ENCODE measurements at places on chromosomes 4 and X.

DNA sequence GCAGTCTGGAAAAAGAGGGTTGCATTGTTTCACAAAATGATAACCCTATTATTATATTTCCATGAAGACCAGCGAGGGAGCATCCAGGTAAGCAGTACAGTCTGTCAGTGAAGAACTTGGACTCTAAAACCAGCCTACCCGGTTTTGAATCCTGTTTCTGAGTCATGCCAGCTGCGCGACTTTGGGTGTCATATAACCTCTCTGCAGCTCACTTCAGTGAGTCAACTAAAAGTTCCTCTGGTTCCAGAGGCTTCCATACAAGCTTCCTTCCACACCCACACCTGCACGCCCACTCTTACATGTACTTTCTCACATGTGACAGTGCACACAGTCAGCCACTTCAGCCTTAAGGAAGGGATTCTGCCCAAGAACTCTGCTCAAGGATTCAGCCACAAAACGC, 49.8 kb upstream of the PRPS2 start:
- DNase-seq = no peak

- DNase-seq = peak; percentile 57
These were observed 169.4 kb upstream of the NAP1L5 start for GRCh38 chr4:88866862-88867550.

DNA sequence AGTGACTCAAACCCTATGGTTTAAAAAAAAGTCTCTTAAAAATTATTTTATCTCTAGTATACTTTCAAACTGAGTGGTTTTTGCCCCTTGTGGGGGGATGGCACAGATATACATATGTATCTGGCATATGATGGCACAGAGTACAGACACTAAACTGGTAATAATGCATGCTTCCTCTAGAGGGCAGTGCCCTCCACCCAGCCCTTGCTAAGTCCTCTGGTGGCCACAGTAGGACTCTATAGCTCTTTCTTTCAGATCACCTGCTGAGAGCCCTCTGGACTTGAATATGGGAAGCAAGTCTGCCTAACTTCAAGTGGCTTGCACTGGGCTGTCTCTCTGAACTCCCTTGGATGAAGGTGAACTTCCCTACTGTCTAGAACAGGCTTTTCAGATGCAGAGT, 66.3 kb downstream of the TSPAN7 start:
- peak; percentile 2 for DNase-seq

DNA sequence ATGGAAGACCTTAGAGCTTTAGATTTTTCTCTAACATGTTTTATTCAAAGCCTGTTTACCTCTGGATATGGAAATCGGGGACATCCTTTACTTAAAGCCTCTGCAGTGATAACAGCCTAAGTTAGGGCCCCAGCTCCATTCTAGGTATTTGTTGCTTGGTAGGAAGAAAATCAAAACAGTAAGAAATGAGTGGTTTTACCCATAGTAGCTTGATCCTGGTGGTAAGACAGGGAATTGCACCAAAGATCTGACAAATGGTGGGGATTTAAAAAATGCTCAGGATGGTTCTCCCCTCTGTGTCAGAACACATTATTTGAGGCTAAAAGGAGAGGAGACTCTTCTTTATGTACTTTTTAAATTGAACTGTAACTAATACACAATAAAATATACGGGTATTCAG, 52.4 kb downstream of the AFF2 start:
- no peak for DNase-seq

GRCh38 chrX:7638078-7638710, 204.8 kb upstream of the VCX start:
- no peak for DNase-seq

DNA sequence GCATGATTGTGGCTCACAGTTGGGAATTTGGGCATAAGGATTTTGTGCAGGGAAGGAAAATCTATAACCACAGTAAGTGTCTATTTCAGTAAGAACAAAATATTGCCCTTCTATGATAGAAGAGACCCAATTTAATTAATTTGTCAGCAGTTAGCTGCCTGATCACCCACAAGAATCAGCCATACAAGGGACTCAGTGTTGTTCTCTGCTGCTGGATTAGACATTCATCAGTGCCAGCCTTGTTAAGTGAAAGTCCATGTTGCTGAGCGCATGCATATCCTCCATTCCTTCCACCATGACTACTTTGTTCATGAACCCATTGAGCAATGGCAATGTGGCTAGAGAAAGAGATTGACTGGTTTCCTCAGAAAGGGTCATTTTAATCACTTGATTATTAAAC, 125.3 kb upstream of the PDHA2 start:
- no peak for DNase-seq

DNA sequence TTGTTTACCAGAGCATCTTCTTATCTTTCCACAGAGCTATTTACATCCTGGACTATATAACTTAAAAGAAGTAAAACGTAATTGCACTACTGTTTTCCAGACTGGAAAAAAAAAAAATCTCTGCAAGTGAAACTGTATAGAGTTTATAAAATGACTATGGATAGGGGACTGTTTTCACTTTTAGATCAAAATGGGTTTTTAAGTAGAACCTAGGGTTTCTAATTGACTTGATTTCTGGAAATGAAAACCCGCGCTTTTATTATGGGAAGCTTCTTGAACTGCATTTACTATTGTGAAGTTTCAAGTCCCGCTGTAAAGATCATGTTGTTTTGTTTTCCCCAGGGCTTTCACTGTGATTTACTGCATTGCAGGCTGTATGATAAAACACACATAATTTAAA, 162.7 kb downstream of the STIM2 start:
- no peak for DNase-seq

DNA sequence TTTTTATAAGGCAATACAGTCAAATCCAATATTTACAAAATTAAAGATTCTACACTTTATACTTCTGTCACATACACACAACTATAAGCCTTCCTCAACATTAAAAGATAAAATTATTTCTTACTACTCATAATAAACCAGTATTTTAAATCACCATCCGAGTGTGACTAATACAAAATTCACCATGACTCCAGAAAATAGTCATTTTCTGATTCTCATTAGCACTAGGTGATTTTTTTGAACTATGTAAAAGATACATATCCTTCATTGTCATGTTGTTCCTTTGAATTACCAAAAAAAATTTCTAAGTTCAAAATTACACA, 646 bp upstream of the SLC7A11 start:
- no peak for DNase-seq

All from HCEC 1CT (cell line).